ENCODE measurements at places on chromosomes 13 and 19.

GRCh38 chr13:50387051-50387581, 371.9 kb downstream of the KCNRG start:
- H3K27me3 ChIP-seq, result no peaks in the 10 kb centered on the region
- peak; percentile 47 for DNase-seq
- peaks cover 13% of the 10 kb centered on the region for H3K4me1 ChIP-seq
- no peaks in the 10 kb centered on the region for H3K36me3 ChIP-seq
- H3K27ac ChIP-seq, result no peak overlapping the region

GRCh38 chr19:14114854-14115253, 2.7 kb downstream of the PRKACA start:
- no peak overlapping the region for H3K4me3 ChIP-seq
- DNase-seq, result peak; percentile 56
- no peaks in the 10 kb centered on the region for H3K36me3 ChIP-seq
- H3K27me3 ChIP-seq, result no peaks in the 10 kb centered on the region

DNA sequence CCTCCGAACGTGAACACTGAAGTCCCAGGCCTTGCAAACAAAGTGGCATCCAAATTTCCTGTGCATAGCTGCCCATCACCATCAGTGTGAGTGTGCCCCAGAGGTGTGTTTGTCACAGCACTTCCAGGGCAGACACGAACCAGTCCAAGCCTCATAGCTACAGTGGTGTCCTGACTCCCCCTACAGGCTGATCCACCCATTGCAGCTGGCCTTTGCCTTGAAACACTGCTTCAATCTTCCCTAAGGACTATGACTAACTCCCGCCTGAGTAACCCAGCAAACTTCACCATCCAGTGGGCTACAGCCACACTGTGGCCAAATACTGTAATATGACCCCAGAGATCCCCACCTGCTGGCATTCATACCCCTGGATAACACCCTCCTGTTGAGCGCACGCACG, 3.9 kb downstream of the ZNF266 start:
- H3K36me3 ChIP-seq, result no peaks in the 10 kb centered on the region
- H3K27ac ChIP-seq, result no peak overlapping the region
- peak; percentile 46 for DNase-seq
- H3K4me1 ChIP-seq, result peaks cover 12% of the 10 kb centered on the region
- no peak overlapping the region for H3K4me3 ChIP-seq

- H3K27me3 ChIP-seq, result no peaks in the 10 kb centered on the region
- no peaks in the 10 kb centered on the region for H3K4me1 ChIP-seq
- peak; percentile 5 for DNase-seq
- no peak overlapping the region for H3K4me3 ChIP-seq
- H3K27ac ChIP-seq, result no peak overlapping the region
These were observed 88.6 kb downstream of the DPF1 start for GRCh38 chr19:38135150-38135998.

DNA sequence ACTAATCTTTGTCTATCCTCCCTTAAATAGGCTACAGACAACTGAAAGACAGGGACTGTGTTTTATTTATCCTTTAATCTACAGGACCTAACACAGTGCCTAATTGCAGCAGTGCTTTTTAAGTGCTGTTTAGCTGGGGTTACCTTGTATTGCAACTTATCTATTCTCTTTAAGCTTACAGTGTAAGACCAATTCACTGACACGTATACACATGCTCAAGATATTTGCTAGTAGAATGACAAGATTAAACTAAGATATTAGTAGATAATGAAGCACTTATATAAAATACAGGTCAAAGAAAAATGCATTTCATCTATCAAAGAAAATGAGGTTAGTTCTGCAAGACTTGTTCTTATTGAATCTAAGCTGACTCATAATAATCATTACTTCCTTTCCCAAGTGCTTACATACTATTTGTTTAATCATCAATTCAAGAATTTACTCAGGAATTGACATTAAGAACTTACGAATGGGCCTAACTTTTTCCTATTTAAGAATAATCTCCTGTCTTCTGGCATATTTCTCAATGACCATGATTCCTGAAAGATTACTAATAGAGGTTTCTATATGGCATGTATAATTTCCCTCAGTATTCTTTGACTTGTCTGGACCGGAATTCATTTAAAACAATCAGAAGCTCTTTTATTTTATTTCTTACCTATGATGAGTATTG, 75.8 kb upstream of the MAB21L1 start:
- H3K4me3 ChIP-seq, result no peak overlapping the region
- H3K27me3 ChIP-seq, result no peaks in the 10 kb centered on the region
- H3K4me1 ChIP-seq, result peaks cover 48% of the 10 kb centered on the region
- no peaks in the 10 kb centered on the region for H3K36me3 ChIP-seq

DNA sequence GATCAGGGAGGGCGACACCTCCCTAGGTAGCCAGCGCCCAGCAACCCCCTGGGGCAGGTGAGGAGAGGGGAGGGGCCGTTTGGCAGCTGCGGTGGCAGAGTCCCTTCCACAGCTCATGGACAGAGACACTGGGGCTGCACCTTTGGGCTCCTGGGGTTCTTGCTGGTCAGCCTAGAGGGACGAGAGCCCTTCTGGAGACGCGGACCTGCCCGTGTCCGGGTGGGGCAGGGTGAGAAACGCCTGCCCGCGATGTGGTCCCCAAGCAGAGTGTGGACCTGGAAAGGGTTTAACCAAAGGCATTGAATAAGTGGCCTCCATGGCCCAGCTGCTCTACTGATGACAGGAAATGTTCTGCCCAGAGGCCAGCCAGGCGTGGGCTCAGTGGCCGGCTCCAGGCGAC, 38.3 kb downstream of the ADPRHL1 start:
- no peak for DNase-seq
- no peaks in the 10 kb centered on the region for H3K36me3 ChIP-seq
- H3K4me1 ChIP-seq, result peaks cover 23% of the 10 kb centered on the region
- no peaks in the 10 kb centered on the region for H3K27me3 ChIP-seq
- no peak overlapping the region for H3K27ac ChIP-seq

DNA sequence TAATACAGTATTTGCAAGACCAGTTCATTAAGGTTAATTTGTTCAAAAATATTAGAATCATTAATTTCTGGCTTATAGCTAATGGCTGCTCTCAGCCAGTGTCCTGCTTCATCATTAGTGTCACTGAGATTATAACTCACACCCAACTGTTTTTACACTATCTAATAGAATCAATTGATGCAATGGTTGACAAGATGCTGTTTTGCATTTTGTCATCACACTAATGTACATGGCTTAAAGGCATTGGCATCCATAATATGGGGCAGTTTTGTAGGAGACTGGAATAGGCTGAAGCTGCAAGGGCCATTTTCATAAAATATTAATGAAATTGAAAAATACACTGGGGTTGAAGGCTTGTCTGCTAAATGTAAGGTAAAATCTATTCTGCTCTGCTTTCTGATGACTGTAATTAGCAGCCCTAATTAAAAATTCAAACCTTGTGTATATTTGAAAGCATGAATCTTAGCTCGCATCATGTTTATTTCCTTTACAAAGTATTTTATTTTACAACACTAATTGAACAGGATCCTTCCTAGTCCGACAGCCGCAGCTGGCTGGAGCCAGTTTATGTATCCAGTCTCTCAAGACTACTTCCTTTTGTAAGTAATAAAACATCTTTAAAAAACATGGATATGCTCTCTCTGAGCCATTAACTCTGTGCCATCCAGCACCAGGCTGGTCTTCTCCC, 296.7 kb downstream of the POU4F1 start:
- no peak overlapping the region for H3K27ac ChIP-seq
- DNase-seq, result no peak
- H3K4me1 ChIP-seq, result no peaks in the 10 kb centered on the region
- no peak overlapping the region for H3K4me3 ChIP-seq

GRCh38 chr19:12034198-12034597, 1.3 kb downstream of the ZNF433 start:
- no peaks in the 10 kb centered on the region for H3K36me3 ChIP-seq
- no peak overlapping the region for H3K27ac ChIP-seq
- H3K4me1 ChIP-seq, result no peaks in the 10 kb centered on the region
- H3K27me3 ChIP-seq, result no peaks in the 10 kb centered on the region
- peak; percentile 19 for DNase-seq

GRCh38 chr19:49879243-49879963, 1.9 kb downstream of the TBC1D17 start:
- no peak overlapping the region for H3K27ac ChIP-seq
- H3K36me3 ChIP-seq, result peaks cover 17% of the 10 kb centered on the region
- H3K4me1 ChIP-seq, result peaks cover 10% of the 10 kb centered on the region
- H3K27me3 ChIP-seq, result no peaks in the 10 kb centered on the region
- no peak overlapping the region for H3K4me3 ChIP-seq

GRCh38 chr13:24232474-24232873, 72.0 kb downstream of the SPATA13 start:
- H3K4me3 ChIP-seq, result no peak overlapping the region
- H3K4me1 ChIP-seq, result peaks cover 12% of the 10 kb centered on the region
- H3K27me3 ChIP-seq, result no peaks in the 10 kb centered on the region
- H3K36me3 ChIP-seq, result no peaks in the 10 kb centered on the region
- H3K27ac ChIP-seq, result no peak overlapping the region

DNA sequence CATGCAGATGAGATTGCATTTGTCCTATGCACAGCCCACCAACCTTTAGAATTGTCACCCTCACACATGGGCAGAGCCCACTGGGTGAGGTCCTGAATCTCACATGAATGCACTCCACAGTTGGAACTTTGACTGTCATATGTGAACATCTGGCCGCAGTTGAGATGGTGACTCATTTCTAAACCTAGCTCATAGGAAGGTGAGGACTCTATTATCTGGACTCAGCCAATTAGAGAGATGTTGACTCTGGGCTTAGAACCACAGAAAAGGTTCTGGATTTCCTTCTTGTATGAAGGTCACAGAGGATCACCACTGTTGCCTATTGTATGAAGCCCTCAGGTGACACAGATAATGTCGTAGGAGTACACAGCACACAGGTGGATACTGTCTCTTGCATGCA, 25.6 kb upstream of the ZNF681 start:
- H3K27me3 ChIP-seq, result no peaks in the 10 kb centered on the region
- no peak overlapping the region for H3K27ac ChIP-seq
- H3K36me3 ChIP-seq, result no peaks in the 10 kb centered on the region

- H3K27ac ChIP-seq, result peak overlapping the region; percentile 48
- peaks cover 30% of the 10 kb centered on the region for H3K4me1 ChIP-seq
- H3K36me3 ChIP-seq, result no peaks in the 10 kb centered on the region
- no peak for DNase-seq
- peak overlapping the region; percentile 82 for H3K4me3 ChIP-seq
These were observed 880 bp downstream of the SWSAP1 start for GRCh38 chr19:11375143-11375948.

GRCh38 chr13:99913167-99913566, 58.4 kb downstream of the ZIC5 start:
- no peaks in the 10 kb centered on the region for H3K36me3 ChIP-seq
- no peaks in the 10 kb centered on the region for H3K4me1 ChIP-seq
- no peak for DNase-seq
- no peak overlapping the region for H3K27ac ChIP-seq

- no peak for DNase-seq
- H3K27me3 ChIP-seq, result no peaks in the 10 kb centered on the region
- no peaks in the 10 kb centered on the region for H3K36me3 ChIP-seq
- H3K4me3 ChIP-seq, result no peak overlapping the region
- H3K27ac ChIP-seq, result no peak overlapping the region
These were observed 8.5 kb upstream of the CERS1 start for GRCh38 chr19:18904334-18905057.

GRCh38 chr19:48111280-48111679, 663 bp upstream of the PLA2G4C start:
- H3K27me3 ChIP-seq, result no peaks in the 10 kb centered on the region
- H3K4me3 ChIP-seq, result no peak overlapping the region
- H3K4me1 ChIP-seq, result peaks cover 10% of the 10 kb centered on the region
- DNase-seq, result no peak

DNA sequence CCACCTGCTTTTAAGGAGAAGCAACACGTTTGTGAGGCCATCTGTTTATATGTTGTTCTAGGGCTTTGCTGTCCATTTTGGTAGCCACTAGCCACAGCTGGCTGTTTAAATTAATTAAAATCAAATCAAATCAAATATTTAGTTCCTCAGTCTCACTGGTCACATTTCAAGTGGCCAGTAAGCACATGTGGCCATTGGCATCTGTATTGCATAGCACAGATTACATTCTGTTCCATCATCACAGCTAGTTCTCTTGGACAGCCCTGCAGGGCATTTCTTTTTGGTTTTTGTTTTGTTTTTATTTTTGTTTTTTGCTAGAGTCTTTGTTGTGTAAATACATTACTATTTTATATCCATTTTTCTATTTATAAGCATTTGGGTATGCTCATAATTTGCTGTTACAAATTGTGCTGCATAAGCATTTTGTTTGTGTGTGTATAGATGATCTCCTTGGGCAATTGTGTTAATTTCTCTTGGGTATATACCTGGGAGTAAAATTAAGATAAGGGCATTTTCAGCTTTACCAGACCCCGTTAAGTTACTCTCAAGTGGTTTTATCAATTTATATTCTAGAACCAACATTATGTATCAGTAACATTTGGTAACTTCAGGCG, 31.3 kb downstream of the SAE1 start:
- H3K4me3 ChIP-seq, result no peak overlapping the region
- no peaks in the 10 kb centered on the region for H3K27me3 ChIP-seq
- H3K36me3 ChIP-seq, result peaks cover 9% of the 10 kb centered on the region
- peak; percentile 65 for DNase-seq
- H3K27ac ChIP-seq, result no peak overlapping the region

- no peak overlapping the region for H3K4me3 ChIP-seq
- DNase-seq, result peak; percentile 69
- no peaks in the 10 kb centered on the region for H3K4me1 ChIP-seq
- H3K27me3 ChIP-seq, result no peaks in the 10 kb centered on the region
These were observed 5.7 kb upstream of the FOXO1 start for GRCh38 chr13:40671956-40672764.

- peaks cover 45% of the 10 kb centered on the region for H3K4me1 ChIP-seq
- no peaks in the 10 kb centered on the region for H3K36me3 ChIP-seq
- H3K4me3 ChIP-seq, result no peak overlapping the region
- H3K27me3 ChIP-seq, result no peaks in the 10 kb centered on the region
- no peak for DNase-seq
These were observed 8.5 kb downstream of the MOB3A start for GRCh38 chr19:2087621-2088100.

GRCh38 chr19:10712754-10713153, 5.1 kb upstream of the DNM2 start:
- no peak for DNase-seq
- H3K4me3 ChIP-seq, result no peak overlapping the region
- no peaks in the 10 kb centered on the region for H3K4me1 ChIP-seq
- no peaks in the 10 kb centered on the region for H3K36me3 ChIP-seq
- H3K27me3 ChIP-seq, result no peaks in the 10 kb centered on the region

DNA sequence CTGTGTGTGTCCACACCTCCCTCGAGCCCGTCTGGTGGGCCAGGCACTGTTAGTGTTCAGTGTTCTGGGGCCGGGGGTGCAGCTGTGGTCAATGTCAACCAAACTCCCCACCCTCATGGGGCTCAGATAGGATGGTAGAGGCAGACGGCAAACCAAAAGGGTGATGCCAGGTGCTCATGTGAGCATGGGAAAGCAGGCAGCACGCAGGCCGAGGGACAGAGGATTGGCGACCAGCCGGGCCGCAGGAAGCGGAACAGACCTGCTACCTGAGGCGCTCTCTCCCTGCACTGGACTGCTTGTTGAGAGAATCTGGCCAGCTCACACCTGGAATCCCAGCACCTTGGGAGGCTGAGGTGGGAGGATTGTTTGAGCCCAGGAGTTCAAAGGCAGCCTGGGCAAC, 29.1 kb downstream of the DHX34 start:
- H3K4me1 ChIP-seq, result no peaks in the 10 kb centered on the region
- no peaks in the 10 kb centered on the region for H3K27me3 ChIP-seq
- no peak overlapping the region for H3K4me3 ChIP-seq
- DNase-seq, result no peak
